AG10803 (cell line): ENCODE measurements at places on chromosomes 2 and 18.
A peak's percentile ranks its signal among the peaks of the same experiment; 100 is the strongest.

GRCh38 chr2:18373081-18373480, 187.4 kb downstream of the RDH14 start:
- DNase-seq: no peak

DNA sequence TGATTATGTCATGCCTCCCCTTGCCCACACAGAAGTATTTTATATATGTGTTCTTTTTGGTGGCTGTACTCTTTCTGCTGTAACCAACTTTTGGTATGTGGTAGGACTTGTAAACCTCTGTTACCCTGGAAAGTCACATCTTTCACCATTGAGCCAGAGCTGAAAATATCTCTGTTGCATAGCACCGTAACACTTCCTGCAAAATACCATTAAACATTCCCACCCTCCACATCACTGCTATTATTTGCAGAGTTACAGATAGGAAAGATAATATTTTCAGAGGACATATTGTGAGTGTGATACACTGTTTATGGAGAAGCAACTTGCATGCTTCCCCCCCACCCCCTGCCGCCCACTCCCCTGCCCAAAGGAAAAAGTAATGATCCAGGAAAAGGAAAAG, 44.8 kb downstream of the CAB39 start:
- DNase-seq: peak; percentile 88

GRCh38 chr2:230226051-230226551, 565 bp downstream of the SP140 start:
- no peak for DNase-seq

- DNase-seq: no peak
Measured at GRCh38 chr18:31990823-31991222, 27.8 kb upstream of the RNF125 start.

DNA sequence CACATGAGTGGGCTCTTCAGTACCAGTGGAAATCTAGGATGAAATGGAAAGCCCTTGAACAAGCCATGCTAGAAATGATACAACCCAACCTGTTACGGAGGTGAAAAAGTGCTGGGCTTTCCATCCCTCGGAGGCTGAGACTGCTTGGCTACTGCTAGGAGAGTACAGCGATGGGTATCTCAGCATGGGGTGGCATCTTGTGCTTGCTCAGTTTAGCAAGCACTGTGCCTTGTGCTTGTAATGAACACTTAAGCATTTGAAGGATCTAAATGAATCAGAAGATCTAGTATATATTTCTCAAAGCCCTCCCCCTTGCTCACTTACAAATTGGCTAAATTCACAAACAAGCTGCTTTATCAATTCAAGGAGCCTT, 44.3 kb upstream of the EHBP1 start:
- no peak for DNase-seq

DNA sequence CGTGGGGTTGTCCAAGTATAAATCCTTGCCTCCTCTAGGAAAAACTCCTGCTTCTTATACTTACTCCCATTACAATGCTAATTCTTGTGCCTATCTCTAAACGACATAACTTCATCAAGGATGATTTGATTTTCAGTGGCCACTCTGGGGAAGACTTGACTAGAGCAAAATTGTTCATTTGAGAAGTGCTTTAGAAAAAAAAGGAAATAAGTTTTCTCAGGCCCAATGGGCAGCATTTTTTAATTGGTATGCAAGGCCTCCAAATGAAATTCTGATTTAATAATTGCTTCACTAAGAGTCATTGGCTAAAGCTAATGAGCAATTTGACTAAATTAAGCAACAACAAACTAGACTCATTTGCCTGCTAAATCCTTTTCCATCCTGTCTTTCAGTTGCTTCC, 496.1 kb downstream of the TSN start:
- DNase-seq: no peak

DNA sequence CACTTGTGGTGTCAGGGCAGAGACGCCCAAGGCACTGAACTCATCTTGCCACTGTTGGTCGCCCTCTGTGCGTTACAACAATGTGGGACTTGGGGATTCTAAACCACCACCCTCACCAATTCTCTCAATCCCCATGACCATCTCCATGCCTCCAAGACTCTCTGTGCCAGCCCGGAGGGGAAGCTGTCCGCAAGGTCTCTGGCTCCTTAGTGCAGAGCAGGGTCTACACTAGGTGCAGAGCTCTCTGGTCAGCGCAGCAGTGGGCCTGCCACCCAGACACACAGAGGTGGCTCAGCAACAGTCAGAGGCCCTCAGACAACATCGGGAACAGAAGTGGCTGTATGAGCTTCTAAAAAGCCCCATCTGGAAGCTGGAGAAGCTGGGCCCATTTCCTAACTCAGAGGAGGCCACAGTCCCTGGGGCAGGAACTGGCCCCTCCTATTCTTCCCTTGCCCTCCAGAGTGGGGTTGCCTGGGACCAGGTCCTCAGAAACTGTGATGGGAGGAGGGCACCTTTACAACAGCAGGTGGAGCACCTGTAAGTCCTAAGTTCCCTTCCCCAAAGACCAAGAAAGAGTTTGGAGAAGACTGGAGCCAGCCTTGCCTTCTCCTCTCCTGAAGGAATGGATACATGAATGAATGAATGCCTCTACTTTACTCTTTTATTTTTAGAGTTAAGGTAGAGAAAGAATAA, 37.7 kb downstream of the SERTAD2 start:
- no peak for DNase-seq
